ENCODE measurements at places on chromosomes 12 and 14. TPM values are rescaled to one million over a fixed set of nuclear protein-coding genes. Genes with fewer than 3 reads are reported as not detected.

The AHNAK2 gene
- total RNA-seq, result 5.1 TPM

GRCh38 chr12:131456301-131457027 lies 254.4 kb upstream of the SFSWAP start:
- no peak overlapping the region for H3K27ac ChIP-seq
- DNase-seq, result no peak
- no peak overlapping the region for H3K4me3 ChIP-seq
- no peaks in the 10 kb centered on the region for H3K4me1 ChIP-seq

- H3K27ac ChIP-seq, result no peak overlapping the region
- no peaks in the 10 kb centered on the region for H3K4me1 ChIP-seq
- no peaks in the 10 kb centered on the region for H3K36me3 ChIP-seq
These were observed 836.2 kb upstream of the MGAT4C start for GRCh38 chr12:87092421-87092820.

GRCh38 chr14:46989566-46989965 lies 338.0 kb upstream of the RPL10L start:
- H3K27ac ChIP-seq, result no peak overlapping the region
- no peak overlapping the region for H3K4me3 ChIP-seq
- DNase-seq, result no peak
- H3K27me3 ChIP-seq, result no peaks in the 10 kb centered on the region
- no peaks in the 10 kb centered on the region for H3K36me3 ChIP-seq

GRCh38 chr14:71833476-71833875 lies 98.8 kb upstream of the RGS6 start:
- no peak overlapping the region for H3K4me3 ChIP-seq
- no peaks in the 10 kb centered on the region for H3K4me1 ChIP-seq
- no peaks in the 10 kb centered on the region for H3K27me3 ChIP-seq
- no peak for DNase-seq

GRCh38 chr14:27386391-27386790 lies 788.6 kb upstream of the NOVA1 start:
- H3K4me3 ChIP-seq, result no peak overlapping the region
- H3K27me3 ChIP-seq, result no peaks in the 10 kb centered on the region
- H3K36me3 ChIP-seq, result no peaks in the 10 kb centered on the region
- no peaks in the 10 kb centered on the region for H3K4me1 ChIP-seq
